ENCODE measurements at places on chromosomes 13 and 19. TPM values are rescaled to one million over a fixed set of nuclear protein-coding genes. Genes with fewer than 3 reads are reported as not detected.

Gene FOXA3
- not detected for total RNA-seq

Gene MEF2B
- total RNA-seq, result 3.6 TPM

Gene CTXN1
- 0.31 TPM for total RNA-seq

Gene ZNF564
- 10.5 TPM for total RNA-seq

Gene LGI4
- 0.13 TPM for total RNA-seq

Gene PRKD2
- total RNA-seq, result 166 TPM

Gene IGFL3
- not detected for total RNA-seq

Gene WTIP
- total RNA-seq, result 0.68 TPM

Gene SPC24
- 92.6 TPM for total RNA-seq

Gene LHB
- total RNA-seq, result not detected

Gene NAPA
- total RNA-seq, result 103 TPM

Gene TMPRSS9
- not detected for total RNA-seq

Gene SIGLEC9
- total RNA-seq, result 0.58 TPM

Gene ZNF730
- 1.3 TPM for total RNA-seq

Gene AXL
- total RNA-seq, result not detected

Gene LILRB4
- not detected for total RNA-seq

Gene LILRA2
- not detected for total RNA-seq

Gene CCDC122
- total RNA-seq, result 0.68 TPM

Gene GRIK5
- 0.37 TPM for total RNA-seq

Gene ZSCAN5C
- not detected for total RNA-seq

Gene MATK
- 39.9 TPM for total RNA-seq

Gene PLIN4
- not detected for total RNA-seq

Gene C19orf67
- not detected for total RNA-seq

Gene CD22
- total RNA-seq, result 0.63 TPM

Gene CNFN
- total RNA-seq, result not detected

Gene LIPE
- total RNA-seq, result 34.6 TPM

Gene AP1M2
- not detected for total RNA-seq

Gene CBY2
- not detected for total RNA-seq

Gene PSMC4
- total RNA-seq, result 120 TPM

Gene ZNF780A
- total RNA-seq, result 17.9 TPM

Gene F7
- total RNA-seq, result not detected

Gene ZNF429
- 14.0 TPM for total RNA-seq

Gene ZNF428
- 29.9 TPM for total RNA-seq

Gene ZNF581
- total RNA-seq, result 22.7 TPM

Gene ACP7
- total RNA-seq, result not detected

Gene NKPD1
- total RNA-seq, result 0.24 TPM

Gene NAPSA
- total RNA-seq, result 0.73 TPM

All from activated CD8-positive, alpha-beta T cell treated with anti-CD3 and anti-CD28 coated beads, Interleukin-2, amount 10 ng/mL, durations not matched to agents 7 days and 5 days (primary cell).